ENCODE measurements at places on chromosomes 2 and 18.
A peak's percentile ranks its signal among the peaks of the same experiment; 100 is the strongest.

DNA sequence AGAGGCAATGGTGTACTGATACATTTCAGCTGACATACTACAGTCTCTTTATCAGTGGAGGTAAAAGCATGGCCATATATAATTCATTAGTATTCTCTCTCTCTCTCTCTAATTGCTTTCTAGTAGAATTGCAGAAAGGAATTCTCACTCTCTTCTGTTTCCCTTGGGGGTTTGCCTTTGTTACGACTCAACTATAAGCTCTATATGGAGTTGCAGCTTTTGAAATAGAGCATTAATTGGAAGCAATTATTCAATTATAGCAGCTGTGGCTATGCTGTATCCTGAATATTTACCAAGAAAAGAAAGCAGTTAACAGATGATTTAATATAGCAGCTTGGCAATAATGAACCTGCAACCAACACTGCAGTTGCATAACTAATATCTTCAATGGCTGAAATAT is 132.7 kb upstream of the STON1 start:
- no peak for DNase-seq

GRCh38 chr2:134153294-134153880 is 100.5 kb upstream of the MGAT5 start:
- DNase-seq: no peak

DNA sequence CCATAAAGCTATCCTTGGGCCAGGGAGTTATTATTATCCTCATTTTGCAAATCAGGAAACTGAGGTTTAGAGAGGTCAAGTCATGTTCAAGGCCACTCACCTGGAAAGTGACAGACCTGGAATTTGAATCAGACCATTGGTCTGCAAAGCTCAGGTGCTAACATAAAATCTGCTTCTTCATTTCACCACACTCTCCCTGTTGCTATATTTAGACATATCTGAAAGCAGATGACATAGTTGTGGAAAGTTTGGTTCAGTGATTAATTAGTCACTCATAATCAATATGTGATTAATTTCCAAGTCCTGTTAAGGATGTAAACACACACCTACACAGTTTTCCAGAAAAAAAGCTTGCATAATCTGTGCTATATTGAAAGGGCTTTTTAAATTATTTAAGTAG is 57.4 kb downstream of the LINC00305 start:
- no peak for DNase-seq

DNA sequence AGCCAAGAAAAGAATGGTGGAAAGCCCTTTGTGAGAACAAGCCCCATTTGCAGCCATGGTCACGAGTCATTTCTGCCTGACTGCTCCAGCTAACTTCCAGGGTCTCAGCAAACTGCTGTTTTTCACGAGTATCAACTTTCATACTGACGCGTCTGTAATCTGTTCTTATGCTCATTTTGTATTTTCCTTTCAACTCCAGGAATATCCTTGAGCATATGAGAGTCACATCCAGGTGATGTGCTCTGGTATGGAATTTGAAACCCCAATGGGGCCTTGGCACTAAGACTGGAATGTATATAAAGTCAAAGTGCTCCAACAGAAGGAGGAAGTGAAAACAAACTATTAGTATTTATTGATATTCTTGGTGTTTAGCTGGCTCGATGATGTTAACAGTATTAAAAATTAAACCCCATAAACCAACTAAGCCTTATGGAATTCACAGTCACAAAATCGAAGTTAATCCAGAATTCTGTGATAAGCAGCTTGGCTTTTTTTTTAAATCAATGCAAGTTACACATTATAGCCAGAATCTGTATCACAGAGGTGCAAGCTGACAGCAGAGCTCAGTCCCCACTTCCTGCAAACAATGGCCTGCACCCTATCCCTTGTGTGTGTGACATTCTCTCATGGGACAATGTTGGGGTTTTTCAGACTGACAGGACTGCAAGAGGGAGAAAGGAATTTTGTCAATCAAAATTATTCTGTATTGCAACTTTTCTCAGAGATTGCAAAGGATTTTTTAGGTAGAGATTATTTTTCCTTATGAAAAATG is 26.1 kb downstream of the SLC14A1 start:
- no peak for DNase-seq

GRCh38 chr2:199851883-199852282 is 891 bp upstream of the FTCDNL1 start:
- DNase-seq: no peak

DNA sequence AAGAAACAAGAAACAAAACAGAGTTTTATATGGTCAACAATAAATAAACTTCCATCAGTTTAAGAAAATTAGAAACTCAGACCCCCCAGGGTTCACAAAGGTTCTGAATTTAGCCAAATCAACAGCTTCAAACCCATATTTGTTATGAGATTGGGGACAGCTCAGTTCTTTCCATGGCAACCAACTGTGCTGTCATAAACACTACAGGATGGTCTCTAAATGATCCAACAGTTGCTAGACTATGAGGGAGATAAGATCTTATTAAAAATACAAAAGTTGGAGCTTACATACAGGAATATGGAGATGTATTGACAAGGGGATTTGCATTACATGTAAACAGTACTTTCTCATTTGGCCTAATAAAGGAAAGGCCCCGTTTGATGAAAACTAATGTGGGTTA is 154.6 kb upstream of the CTAGE1 start:
- no peak for DNase-seq

GRCh38 chr18:25112821-25113434 is 239.0 kb downstream of the ZNF521 start:
- DNase-seq: no peak

GRCh38 chr2:6109831-6110230 is 417.6 kb downstream of the SOX11 start:
- DNase-seq: no peak

DNA sequence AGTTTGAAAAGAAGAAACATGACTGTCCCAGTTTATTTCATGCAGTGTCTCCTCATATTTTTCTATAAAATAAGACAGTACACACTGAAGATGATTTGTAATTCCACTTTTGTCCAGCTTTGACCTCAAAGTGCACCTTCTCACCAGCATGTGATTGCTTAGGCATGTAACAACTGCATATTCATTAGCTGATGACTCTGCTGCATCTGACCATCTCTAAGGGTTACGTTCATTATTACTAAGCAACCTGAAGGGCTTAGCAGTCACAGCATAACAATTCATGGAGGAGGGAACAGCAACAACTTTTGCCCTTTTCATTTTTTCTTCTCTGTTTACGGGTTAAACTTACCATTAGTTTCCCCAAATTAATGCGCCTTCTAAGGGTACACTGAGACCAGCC is 330.6 kb upstream of the PIK3C3 start:
- DNase-seq: no peak

DNA sequence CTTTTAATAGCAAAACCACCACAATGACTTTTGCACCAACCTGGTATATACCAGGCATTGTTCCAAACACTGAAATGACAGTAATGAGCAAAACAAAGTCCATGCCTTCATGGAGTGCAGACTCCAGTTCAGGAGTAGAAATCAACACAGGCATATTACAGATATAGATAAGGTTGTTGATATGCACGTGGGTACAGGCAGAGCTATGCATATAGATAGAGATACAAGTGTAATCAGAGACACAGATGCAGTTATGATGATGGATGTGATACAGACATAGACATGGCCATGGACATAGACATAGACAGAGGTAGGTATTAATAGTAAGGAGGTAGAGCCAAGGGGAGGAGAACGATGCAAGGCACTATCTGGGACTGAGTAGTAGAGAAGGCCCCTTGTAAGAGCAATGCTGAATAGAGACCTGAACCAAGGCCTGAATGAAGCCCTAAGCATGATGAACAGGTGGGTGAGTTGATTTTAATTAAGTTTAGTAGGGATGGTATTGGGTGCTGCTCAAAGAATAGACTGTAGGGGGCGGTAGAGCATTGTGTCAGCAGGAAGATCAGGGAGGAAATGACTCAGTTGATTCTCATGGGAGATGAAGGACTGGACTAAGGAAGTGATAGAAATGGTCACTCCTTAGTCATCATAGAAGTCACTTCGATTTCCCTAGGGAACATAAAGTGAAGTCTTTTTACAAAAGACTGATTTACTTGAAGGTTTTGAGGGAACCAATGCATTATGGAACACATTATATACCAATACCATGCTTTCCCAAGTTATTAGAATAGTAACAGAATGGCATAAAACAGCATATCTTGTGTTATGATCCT is 39.4 kb downstream of the CMPK2 start:
- DNase-seq: peak; percentile 19

DNA sequence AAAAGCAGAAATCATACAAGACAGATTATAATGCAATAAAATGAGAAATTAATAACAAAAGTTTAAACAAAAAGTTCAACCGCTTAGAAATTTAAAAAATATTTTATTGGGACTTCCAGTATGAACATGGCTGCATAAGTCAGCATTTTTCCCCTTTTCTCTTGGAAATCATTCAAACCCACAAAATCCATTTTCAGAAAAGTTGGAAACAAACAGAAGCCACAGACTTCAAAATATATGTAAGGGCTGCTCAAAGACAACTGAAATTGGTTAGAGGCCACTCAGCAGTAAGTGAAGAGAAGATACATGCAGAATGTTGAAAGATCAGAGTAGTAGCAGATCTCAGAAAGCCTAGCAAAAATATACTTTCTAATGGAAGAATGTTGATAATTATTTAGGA is 194.0 kb downstream of the DYSF start:
- no peak for DNase-seq

DNA sequence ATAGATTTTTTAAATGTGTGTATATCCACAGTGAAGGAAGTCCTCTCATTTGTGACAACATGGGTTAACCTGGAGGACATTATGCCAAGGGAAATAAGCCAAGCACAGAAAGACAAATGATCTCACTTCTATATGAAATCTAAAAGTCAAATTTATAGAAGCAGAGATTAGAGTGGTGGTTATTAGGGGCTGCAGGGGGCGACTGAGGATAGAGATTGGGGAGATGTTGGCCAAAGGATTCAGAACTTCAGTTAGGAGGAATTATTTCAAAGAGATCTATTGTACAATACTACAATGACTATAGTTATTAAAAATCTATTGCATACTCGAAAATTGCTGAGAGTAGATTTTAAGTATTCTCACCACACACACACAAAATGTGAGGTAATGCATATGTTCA is 252.4 kb upstream of the SLC39A10 start:
- no peak for DNase-seq

- DNase-seq: no peak
Measured at GRCh38 chr2:178380763-178381162, 70.2 kb downstream of the PRKRA start.

DNA sequence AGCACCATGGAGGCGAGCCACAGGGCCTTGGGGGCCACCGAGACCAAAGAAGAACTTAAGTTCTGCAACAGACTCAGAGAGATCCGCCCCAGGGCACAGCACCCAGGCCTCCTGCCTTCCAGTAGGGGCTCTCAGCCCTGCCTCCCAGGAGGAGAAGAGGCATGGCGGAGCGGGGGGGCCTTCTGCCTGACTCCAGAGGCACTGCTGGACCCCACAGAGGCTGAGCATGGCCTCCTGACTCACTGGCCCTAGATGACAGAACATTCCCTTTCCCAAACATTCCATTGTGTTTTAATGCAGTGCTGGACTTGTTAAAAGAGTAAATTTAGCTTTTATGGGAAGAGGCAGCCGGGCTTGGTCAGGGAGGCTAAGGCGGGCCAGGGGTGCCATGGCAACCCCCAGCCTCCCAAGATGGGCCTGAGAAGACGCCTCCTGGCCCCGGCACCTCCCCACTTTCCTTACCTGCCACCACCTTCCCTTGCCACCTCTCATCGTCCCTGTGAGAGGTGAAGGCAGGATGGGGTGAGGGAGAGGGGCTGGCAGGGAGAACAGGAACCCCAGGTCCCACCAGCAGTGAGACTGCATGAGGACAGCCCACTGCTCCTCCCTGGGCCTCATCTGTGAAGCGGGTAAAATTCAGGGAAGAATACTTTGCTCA is 65.4 kb downstream of the SMAD7 start:
- DNase-seq: no peak

DNA sequence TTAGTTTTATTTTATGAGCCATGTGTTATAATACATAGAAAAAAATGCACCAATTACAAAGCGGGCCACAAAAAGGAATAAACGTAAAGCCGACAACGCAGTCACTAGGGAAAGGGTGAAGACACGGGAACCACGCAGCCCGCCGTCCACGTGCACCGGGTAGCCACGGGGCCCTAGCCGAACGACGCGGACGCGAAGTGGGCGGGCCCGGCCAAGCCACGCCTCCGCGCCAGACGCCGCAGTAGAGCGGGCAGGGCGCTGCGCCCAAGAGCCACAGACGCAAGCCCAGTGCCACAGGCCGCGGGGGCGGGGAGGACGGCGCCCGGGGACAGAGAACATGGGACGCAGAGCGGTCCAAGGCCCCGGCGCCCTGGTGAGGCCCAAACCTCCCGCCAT is at the start of gene DUSP28:
DUSP28 (plus strand) TSS at position 274 of the 396 bp plus-strand sequence. CDS start 328 bp downstream, outside the sequence.
- peak; percentile 65 for DNase-seq

- peak; percentile 89 for DNase-seq
Measured at GRCh38 chr2:42810121-42810970, 18.0 kb upstream of the HAAO start.

GRCh38 chr2:198347349-198347748 is 543.0 kb downstream of the PLCL1 start:
- no peak for DNase-seq

- no peak for DNase-seq
Measured at GRCh38 chr2:8307606-8308180, 374.2 kb upstream of the ID2 start.

DNA sequence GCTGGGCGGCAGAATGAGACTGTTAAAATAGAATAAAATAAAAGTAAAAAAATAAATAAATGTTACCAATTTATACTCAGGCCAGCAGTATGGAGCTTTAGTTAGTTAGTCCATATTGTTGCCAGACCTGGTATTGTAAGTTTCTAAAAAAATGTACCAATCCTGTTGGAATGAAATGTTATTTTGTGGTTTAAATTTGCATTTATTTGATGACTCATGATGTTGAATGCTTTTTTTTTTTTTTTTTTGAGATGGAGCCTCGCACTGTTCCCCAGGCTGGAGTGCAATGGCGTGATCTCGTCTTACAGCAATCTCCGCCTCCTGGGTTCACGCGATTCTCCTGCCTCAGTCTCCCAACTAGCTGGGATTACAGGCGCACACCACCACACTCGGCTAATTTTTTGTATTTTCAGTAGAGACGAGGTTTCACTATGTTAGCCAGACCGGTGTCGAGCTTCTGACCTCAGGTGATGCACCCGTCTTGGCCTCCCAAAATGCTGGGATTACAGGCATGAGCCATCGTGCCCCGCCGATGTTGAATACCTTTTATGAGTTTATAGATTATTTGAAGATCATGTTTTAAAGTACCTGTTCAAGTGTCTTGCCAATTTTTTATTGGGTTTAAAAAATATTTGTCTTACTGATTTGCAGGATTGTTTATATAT is 5.7 kb upstream of the PTPRN start:
- DNase-seq: no peak

- DNase-seq: no peak
Measured at GRCh38 chr2:8567469-8568260, 114.2 kb upstream of the ID2 start.

GRCh38 chr2:98896944-98897343 is 39.1 kb downstream of the CRACDL start:
- no peak for DNase-seq

- DNase-seq: peak; percentile 22
Measured at GRCh38 chr2:171086352-171087290, 74.1 kb downstream of the TLK1 start.

DNA sequence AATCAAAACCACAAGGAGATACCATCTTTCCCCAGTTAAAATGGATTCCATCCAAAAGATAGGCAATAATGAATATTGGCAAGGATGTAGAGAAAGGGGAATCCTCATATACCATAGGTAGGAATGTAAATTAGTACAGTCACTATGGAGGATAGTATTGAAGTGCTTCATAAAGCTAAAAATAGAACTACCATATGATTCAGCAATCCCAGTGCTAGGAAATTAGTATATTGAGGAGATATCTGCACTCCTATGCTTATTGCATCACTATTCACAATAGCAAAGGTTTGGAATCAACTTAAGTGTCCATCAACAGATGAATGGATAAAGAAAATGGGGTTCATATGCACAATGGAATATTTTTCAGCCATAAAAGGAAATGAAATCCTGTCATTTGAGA is 251.2 kb downstream of the ZNF804A start:
- no peak for DNase-seq
